ENCODE measurements at places on chromosomes 7 and 10.

DNA sequence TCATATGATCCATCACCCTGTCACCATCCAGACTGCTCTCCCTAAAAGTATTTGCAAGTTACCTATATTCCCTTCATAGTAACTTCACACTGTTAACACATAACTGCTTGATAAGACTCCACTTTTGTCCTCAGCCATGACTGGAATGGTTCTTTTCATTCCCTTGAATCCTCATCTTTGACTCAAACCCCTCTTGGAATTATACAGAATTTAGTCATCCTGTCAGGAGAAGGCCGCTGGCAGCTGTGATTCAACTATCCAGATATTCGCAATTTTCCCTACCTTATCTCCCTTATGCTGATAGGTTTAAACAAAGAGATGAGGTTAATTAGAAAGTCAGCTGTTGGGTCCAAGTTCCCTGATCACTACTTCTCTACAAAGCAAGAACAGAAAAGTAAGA lies 143.0 kb upstream of the HPS1 start:
- no peak for DNase-seq

- DNase-seq = no peak
Observed at GRCh38 chr7:110065121-110065520, 1025.8 kb upstream of the LRRN3 start.

- no peak for DNase-seq
Observed at GRCh38 chr10:7159928-7160327, 250.9 kb downstream of the SFMBT2 start.

GRCh38 chr10:114623661-114624294 lies 34.3 kb downstream of the ABLIM1 start:
- no peak for DNase-seq

GRCh38 chr7:86775203-86775602 lies 131.5 kb downstream of the GRM3 start:
- no peak for DNase-seq

DNA sequence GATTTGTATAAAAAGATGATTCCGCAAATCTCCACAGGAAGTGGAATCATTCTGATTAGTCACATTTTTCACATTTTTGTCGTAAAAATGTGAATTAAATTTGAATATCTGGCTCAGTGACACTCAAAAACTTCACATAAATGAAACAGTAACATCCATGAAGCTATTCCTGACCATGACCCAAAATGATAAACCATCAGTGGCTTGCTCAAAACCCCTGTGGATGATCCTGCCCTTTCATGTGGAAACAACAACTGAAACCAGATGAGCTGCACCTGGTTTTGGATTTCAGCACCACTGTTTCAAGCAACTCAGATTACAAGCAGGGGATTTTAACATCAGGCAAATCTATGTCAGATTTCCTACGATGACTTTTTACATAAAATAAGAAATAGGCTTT lies 80.3 kb downstream of the AMPH start:
- DNase-seq = no peak

GRCh38 chr10:73935895-73936294 lies 25.0 kb downstream of the PLAU start:
- DNase-seq = no peak

GRCh38 chr7:44432381-44432977 lies 58.0 kb downstream of the NUDCD3 start:
- no peak for DNase-seq

- DNase-seq = no peak
Observed at GRCh38 chr7:132373879-132374278, 202.4 kb downstream of the PLXNA4 start.

DNA sequence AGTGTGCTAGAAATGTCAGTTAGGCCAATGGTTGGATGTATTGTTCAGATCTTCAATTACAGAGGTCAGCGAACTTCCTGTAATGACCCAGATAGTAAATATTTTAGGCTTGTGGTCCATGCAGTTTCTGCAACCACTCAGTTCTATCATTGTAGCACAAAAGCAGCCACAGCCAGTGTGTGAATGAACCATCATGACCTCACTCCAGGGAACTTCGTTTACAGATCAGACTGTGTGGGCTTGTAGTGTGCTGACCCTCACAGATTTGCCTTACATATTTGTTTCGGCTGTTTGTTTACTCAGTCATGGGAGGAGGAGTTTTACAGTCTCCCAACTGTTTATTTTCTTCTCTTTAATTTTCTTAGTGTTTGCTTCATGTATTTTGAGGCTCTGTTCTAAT lies 55.4 kb downstream of the LANCL2 start:
- no peak for DNase-seq

- no peak for DNase-seq
Observed at GRCh38 chr10:7432884-7433726, 22.3 kb upstream of the SFMBT2 start.

DNA sequence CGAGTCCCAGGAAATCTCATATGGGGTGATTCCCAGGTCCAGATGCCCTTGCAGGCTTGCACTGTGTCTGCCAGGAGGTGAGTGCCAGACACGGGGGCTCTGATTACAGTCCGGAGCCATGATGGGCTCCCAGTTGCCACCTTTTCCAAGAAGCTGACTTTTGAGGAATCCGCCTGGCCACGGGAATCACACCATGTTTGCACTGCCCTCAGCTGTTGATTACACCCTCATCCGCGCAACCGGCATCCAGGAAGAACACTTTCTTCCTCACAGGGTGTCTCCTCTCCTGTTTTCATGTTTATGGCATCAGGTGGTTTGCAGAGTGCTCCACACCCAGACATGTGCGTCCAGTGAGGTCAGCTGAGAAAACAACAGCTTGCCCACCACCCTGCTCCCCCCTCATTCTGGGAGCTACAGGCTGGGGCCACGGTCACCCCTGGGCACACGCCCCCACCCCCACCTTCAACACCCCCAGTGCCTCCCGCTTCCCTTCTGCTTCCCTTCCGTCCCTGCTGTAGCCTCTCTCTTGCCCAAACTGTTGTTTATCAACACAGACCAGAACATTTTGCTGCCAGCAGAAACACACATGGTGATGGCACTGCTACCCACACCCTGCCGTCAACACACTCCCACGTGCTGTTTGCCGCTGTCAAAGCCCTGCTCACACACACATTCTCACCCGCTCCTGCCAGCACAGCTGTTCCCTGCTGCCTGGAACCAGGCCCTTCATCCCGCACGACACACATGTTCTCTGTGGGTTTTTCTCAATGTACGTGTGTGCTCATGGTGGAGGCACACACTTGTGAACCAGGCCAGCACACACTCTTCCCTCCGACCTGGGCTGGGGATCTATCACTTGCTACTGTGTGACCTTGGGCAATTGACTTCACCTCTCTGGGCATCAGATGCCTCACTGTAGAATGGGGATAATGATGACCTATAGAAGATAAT lies 35.8 kb downstream of the DDIT4 start:
- no peak for DNase-seq

DNA sequence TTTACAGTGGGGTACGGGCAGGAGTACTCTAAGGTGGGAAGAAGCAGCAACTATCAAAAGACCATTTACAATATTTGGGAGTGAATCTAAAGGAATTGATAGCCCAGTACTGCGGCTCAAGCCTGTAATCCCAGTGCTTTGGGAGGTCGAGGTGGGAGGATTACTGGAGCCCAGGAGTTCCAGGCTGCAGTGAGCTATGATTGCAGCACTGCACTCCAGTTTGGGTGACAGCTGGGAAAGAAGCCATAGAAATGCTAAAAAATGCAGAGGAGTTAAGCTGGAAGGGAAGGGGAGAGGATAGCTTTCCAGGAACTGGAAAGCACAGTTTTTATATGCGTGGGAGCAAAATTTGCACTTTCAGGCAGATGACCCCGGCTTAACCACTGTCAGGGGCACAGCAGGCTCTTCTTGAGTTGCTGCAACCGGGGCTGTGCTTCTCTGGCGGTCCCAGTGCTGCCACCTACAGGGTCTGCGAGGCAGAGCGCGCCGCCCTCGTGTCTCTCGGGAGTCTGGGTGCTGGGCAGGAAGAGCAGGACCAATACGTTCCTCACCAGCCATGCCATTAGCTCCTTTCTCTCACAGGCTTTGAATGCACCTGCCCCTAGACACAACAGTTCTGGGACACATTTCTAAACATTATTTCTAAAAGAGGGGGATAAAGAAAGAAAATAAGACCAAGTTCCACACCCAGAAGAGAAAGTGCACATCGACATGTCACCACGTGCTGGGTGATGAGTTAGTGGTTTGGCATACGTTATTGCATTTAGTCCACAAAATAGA lies 10.1 kb upstream of the BMPER start:
- peak; percentile 52 for DNase-seq

DNA sequence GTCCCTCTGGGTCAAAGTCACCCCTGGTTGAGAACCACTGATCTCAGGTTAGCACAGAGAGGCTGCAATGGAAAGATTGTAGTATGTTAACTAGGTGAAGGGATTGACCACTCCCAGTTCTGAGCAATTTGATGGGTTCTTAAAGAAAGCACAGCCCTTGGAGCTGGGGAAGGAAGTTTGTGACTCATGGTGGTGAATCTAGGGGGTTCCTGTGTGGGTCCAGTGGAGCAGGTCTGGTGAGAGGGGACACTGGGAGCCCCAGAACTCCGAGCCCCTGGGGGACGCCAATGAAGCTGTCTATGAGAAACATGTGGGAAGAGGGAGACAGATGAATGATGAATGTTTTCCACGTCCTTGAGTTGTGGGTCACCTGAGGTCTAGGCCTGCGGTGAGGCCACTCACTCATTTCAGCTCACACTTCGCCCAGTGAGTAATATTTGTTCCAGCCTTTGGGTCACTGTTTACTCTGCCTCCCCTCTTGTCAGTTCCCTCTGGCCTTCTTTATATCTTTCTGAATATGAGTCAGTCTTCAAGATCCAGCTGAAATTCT lies 341.9 kb downstream of the LRMDA start:
- no peak for DNase-seq

DNA sequence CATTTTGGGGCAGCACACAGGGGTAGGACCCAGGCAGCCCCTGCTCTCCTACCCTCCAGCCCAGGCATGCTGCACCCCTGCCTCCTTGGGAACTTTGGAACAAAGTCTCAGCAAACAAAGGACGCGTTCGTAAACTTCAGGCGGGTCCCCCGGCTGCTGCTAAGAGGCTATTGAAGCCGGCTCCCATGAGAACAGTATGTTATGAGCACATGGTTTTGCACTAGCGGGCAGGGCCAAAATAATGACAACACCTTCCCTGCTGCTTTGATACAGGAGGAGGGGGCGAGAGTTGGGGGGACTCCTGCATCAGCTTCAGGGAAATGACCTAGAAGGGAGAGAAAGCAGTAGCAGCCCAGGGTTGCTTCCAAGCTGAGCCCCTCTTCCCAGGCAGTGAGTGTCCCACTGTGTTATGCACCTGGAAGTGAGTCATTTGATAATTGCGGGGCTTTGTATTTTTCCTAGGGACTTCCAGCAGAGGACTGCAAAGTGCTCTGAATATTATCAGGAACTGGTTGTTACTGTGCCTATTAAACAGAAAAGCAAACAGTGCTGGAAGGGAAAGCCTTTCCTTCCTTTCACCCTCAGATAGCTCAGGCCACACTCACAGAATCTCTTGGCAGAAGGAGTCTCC lies 6.9 kb downstream of the ITPRIP start:
- no peak for DNase-seq

GRCh38 chr10:79303631-79304478 lies 43.4 kb upstream of the PPIF start:
- DNase-seq = no peak

- no peak for DNase-seq
Observed at GRCh38 chr10:114166043-114166442, 8.0 kb downstream of the CCDC186 start.

DNA sequence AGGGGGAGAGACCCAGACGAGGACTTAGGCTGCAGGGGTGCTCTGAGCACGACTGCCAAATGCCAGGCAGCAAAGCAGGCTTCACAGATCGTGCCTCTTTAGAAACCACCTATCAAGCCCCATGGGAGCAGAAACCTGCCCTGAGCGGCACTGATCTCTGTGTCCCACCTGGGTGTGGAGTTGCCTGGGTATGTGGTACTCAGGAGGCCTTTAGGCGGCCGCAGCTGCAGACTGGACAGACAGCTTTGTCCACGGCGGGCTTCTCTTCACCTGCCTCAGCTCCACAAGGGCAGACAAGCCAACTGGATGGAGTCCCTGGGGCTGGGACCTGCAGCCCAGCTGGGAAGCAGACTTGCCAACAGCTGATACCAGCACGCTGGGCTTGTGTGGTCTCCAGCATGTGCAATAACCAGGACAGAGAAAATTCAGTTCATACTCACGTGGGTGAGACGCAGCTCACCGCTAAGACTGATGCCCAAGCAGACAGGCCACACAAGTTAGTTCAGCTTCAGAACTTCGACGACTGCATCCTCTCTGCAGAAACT lies 163.2 kb downstream of the EBF3 start:
- DNase-seq = no peak

DNA sequence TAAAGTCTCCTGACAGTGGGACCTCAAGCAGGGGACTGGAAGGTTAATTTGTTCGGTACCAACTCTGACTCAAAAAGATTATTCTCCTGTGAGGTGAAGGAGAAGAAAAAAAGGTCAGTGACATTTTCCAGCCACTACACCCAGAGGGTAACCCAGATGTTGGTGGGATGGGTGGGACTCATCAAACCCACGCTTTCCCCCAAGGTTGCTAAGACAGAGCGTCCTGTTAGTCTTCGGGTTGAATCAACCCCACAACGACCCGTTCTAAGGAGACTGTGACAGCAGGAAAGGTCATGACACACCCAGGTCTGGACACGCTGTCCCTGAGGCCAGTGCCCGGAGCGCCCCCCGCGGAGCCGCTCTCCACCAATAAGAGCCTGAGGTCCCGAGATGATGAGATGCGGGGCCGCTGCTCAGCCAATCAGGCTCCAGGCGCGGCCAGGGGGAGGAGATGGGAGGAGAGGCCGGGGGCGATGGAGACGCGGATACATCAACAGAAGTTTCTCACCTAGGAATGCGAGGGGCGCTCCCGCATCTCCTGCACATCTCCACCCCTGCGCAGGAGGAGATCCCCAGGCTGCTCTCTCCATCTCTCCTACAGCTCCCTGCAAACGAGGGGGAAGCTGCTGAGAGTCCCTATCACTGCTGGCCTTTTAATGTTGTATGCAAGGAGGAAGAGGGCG lies at the start of gene WNT16:
WNT16 (plus strand) TSS at position 493 of the 683 bp plus-strand sequence. CDS start 293 bp downstream, outside the sequence.
- no peak for DNase-seq

- DNase-seq = no peak
Observed at GRCh38 chr10:132489053-132489703, 48.4 kb upstream of the INPP5A start.

DNA sequence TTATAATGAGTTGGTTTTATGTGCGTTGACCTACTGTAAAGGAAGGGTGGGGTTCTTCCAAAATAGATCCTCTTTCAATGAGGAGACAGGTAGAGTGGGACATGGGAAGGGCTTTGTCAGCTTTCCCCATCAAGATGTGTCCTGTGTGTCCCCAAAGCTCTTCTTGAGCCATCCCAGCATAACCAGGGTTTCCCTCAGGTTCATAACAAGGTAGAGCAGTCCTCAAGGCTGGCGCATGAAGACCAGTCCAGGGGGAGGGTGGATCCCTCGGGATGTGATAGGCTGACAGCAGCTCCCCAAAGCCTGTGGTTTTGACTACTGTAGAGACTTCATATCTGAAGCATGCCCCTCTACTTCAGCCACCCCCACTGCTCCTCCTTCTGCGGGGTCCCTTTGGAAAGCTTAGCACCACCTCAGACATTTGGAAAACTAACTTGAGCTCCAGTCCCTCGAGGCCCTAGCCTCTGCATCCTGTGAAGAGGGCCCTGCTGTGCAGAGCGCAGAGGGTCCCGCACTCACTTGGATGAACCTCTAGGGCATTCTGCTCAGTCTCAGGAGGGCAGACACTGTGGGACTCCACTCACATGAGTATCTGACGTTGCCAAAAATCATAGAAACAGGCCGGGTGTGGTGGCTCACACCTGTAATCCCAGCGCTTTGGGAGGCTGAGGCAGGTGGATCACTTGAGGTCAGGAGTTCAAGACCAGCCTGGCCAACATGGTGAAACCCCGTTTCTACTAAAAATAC lies 1.1 kb upstream of the GIMAP8 start:
- peak; percentile 35 for DNase-seq

Data from CD4-positive, alpha-beta T cell (primary cell).